Right forelimb (tissue), 1 donor: ENCODE measurements at places on chromosomes 6 and 20.
A peak's percentile ranks its signal among the peaks of the same experiment; 100 is the strongest.

- DNase-seq = no peak
These were observed 42.8 kb downstream of the GFOD1 start for GRCh38 chr6:13444604-13445003.

DNA sequence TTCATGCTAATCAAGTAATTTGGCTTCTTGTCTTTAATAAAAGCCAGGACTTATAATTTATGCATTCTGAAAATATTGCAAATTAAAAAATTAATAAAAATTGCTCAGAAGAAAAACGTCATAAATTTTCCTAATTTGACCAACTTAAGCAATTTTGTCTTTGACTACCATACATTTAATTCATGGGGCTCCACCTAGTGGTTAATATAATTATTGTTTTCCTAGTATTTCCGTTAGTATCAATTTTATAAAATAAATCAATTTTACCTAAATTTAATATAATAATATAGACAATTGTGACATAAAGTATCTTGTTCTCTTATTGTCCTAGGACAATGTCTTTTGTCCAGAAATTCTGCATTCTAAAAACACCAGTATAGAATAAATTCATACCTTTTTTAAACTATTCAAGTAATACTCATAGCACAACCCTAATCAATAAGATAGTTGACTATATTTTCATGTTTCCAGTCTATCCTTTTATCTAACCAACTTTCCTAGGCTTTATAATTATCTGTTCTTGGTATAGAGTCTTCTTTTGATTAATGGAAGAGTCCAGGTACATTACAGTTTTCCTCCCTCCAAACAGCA is 319.9 kb downstream of the TRDN start:
- no peak for DNase-seq

DNA sequence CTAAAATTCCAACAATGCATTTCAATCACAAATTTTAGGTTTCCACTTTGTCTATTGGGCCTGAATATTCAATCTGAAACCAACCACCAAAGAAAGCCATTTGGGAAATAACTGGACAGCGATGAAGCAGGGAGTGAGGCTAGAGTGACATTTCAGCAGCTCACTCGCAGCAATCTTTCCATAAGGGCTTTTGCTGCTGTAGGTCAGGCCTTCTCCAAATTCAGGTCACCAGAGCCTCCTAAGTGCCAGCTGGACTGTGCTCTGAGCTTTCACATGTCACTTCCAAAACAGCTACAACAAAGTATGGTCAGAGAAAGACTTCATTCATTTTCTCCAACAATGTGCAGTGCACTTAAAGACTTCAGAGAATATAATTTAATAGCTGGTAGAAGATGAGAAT is 194.8 kb downstream of the FRK start:
- DNase-seq = no peak

DNA sequence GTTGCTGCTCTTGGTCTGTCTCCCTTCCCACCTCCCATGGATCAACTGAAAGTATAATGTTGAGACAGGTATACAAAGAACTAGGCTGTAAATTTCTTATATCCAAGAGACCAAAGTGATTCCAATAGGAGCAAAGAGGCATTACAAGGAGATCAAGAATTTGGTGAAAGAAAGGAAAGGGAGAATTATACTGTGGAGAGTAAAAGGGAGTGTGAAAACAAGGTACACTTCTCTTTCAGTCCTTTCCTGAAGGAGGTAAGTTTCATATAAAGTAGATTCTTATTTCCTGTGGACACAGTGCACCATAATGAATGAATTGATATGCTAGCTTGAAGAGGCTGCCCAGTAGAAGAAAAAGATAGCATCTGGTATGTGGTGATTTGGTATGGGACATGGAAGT is 49.7 kb downstream of the CD2AP start:
- DNase-seq = no peak

DNA sequence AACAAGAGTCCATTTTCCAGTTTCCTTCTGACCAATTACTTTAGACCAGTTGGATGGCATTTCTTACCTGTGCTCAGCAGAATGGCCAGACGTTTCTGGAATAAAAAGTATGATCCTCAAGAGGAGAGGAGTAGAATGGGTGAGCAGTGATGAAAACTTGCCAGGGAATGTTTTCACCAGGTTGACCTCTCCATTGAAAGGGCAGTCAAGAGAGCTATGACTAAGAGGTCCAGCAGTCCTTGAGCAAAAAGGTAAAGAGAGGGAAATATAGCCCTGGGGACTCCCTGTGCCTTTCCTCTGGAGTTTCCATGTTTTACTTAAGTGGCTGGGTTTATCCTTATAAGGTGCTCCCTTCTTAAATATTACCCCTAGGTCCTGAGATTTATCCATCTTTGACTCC is 210.9 kb downstream of the TBX18 start:
- DNase-seq = no peak

DNA sequence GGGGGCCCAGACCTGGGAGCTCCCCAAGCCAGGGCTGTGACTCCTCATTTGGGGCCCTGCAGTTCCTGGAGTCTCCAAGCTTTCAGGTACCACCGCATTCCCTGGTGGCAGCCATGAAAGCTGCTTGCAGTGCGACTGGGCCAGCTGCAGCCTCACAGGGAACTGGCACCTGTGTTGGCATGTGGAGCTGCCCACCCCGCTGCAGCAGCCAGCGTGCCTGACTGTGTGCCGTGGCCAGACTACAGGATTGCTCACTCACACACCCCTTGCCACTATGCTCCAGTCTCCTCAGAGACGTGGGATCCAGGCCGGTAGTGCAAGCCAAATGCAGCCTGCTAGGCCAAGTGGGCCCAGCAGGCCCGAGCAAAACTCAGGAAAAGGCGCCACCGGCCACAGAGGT is 450.7 kb downstream of the COL12A1 start:
- no peak for DNase-seq

DNA sequence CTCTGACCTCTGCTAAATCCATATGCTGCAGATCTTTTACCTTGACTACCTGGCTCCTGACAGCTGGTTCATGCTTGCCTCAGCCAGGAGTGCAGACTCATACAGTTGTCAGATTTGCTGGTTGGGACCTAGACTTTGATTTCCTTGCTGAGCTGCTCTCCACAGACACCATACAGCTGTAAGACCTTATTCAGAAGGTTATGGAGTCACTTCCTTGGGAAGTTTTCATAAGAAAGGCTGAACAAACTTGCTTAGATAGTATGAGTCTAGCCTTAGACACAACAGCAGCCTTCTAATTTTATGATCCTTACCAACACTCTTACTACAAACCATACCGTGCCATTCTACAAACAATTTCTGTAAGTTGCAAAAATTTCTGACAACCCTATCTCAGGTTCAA is 102.9 kb downstream of the EDN1 start:
- DNase-seq = no peak

- DNase-seq = no peak
These were observed 170.2 kb downstream of the MTFR2 start for GRCh38 chr6:136079701-136080565.

DNA sequence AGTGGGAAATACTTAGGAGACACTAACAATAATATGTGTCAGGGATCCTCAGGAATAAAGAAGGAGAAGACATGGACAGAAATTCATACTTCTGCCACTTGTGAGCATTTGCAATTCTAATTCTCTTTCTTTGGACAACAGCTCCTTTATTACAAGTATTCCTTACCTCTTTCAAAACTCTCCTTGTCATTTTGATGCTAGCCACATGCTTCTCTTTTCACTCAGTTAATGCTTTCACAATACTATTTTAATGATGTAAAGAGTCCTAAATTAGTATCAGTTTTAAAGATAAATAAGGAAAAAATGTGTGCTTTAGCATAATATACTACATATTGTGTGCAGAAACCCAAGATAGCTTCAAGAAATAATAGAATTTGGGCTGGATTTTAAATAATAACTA is 62.5 kb downstream of the AHI1 start:
- DNase-seq = no peak

GRCh38 chr6:50637267-50637666 is 76.1 kb upstream of the TFAP2D start:
- no peak for DNase-seq

DNA sequence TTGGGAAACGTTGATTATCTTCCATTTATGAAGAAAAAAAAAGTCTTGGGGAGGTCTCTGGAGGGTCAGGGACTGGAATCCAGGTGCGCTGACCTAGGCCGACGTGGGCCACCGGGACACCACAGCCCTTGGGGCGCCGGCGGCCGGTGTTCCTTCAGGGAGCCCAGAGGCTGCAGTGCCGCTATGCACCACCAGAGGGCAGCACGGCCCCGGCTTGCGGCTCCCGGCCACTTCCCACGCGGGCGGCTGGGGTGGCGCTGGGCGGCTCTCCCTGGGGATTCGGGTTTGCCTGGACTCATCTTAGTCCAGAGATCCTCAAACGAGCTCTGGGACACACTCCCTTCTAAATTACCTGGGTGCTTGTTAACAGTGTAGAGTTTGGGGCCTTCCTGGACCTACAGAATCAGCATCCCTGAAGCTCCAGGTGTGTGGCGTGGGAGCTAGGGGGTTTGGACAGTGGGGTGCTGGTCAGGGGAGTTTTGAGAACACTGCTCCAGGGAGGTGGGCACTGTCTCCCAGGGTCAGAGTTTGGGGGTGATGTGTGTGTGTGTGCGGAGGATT is 23.0 kb upstream of the GTSF1L start:
- peak; percentile 85 for DNase-seq

GRCh38 chr6:75337835-75338580 is 53.4 kb upstream of the TMEM30A start:
- DNase-seq = no peak

DNA sequence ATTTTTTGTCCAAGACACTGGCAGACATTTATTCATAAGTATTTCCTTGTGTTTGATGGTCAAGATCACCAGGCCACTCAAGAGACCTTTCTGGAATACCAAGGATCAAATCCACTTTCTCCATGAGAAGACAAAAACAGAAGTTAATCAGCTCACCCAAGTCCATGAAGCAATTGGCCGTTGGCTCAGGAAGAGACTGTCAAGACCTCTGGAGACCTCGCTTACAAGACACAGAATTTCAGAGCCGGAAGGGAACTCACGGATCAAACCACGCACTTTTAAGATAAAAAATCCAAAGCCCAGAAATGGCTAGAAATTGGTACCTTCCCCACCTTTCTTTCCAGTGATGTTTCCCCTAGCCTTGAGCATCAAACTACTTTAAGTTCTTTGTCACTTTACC is 3.3 kb downstream of the TRERF1 start:
- no peak for DNase-seq

GRCh38 chr20:42432496-42433334 is 757.0 kb downstream of the PTPRT start:
- no peak for DNase-seq

DNA sequence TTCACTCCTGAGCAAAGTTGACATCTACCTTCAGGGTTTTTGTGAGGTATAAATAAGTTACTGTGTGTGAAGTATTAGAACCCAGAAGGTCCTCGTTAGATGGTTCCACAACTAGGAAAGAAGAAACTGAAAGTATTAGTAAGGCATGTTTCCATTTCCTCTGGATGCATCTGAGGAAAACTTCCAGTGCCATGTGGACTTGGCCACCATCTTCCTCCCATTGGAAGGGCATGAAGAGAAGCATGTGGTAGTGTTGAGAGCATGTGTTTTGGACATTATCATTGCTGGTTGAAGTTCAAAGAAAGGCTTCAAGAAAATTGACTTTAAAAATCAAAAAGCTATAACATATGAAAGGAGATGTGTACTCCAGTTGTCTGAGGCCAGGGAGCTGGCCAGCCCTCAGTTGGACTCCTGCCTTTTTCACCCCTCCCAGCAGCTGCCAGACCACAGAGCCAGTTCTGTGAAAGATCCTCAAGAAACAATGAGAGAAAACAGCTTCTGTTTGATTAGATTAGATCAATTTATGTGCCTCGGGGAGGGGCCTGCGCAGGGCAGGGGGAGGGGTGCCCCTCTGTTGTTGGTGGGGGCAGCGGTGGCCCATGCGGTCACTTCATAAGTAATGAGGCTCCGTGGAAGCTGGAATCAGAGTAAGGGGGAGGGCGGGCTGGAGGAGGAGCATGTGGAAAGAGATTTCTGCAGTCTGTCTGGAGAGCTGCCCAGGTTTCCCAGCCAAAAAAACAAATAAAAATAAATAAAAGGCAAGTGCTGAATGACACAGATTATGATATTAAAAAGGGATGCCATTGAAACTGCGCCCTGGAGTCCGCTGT is 154.0 kb downstream of the JARID2 start:
- peak; percentile 84 for DNase-seq

- no peak for DNase-seq
These were observed 261.0 kb downstream of the ARHGAP18 start for GRCh38 chr6:129448965-129449364.

DNA sequence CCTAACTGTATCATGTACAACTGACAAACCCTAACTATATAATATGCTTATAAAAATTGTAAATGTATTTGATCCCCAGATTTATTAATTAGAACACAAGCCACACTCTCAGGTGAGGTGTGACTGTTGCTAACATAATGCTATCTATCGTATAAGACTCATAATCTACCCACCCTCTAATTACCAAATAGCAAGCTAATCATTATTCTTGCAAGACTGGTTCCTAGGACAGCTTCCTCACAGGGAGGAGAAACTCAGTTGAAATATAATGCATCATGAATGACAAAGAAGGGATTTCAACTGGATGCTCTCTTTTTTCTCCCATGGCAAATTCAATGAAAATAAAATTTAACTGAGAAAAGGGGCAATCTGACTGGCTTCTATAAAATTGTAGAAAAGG is 35.4 kb downstream of the ELOVL4 start:
- no peak for DNase-seq

GRCh38 chr20:18851629-18852028 is 38.0 kb downstream of the SCP2D1 start:
- no peak for DNase-seq

DNA sequence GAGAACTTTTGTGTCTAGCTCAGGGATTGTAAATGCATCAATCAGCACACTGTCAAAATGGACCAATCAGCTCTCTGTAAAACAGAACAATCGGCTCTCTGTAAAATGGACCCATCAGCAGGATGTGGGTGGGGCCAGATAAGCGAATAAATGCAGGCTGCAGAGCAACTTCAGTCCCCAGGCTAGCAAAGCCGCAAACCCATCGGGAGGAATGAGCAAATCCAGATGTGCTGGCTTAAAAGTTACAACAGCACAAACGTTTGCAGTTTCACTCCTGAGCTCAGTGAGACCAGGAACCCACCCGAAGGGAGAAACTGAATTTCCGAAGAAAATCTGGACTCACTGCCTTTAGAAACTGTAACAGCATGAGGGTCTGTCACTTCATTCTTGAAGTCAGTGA is 21.9 kb upstream of the MBOAT1 start:
- DNase-seq = no peak

GRCh38 chr6:163707387-163708355 is 293.2 kb downstream of the QKI start:
- DNase-seq = no peak

- DNase-seq = no peak
These were observed 47.0 kb downstream of the EZR start for GRCh38 chr6:158772172-158772571.

GRCh38 chr6:57147955-57148858 is 23.9 kb upstream of the BAG2 start:
- DNase-seq = no peak

GRCh38 chr6:159061805-159062563 is 17.2 kb upstream of the TAGAP start:
- no peak for DNase-seq

- DNase-seq = no peak
These were observed 19.5 kb downstream of the ACOT13 start for GRCh38 chr6:24686408-24686807.

GRCh38 chr6:79630883-79631692 is at the start of gene SH3BGRL2:
TSS of gene SH3BGRL2 (plus strand) at chr6:79631329. CDS start at chr6:79631462, 133 bp downstream.
- peak; percentile 79 for DNase-seq

GRCh38 chr20:45056473-45057173 is 44.3 kb downstream of the KCNS1 start:
- DNase-seq = no peak

- no peak for DNase-seq
These were observed 50.9 kb upstream of the TAB2 start for GRCh38 chr6:149266659-149267058.

GRCh38 chr20:15033269-15033668 is 695.9 kb upstream of the FLRT3 start:
- DNase-seq = no peak
